NB4 (cell line): ENCODE measurements at places on chromosomes 6 and 20.

DNA sequence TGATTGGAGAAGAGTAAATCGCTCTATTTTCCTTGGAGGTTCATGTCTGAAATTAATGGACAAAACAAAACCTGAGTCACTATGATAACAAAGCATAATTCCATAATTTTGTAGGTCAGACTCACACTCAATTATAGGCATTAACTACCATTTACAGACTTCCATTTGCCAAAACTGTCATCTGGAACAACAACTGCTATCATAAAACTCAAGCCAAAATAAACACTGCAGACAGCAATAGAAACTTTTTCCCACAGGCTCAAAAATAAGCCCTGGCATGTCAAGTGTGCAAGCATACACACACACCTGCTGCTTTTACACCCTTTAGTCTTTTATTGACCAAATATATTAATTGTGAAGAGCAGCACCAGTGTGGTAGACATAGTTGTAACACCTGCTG, 7.1 kb downstream of the MRPS10 start:
- no peak for DNase-seq

- no peak for DNase-seq
Observed at GRCh38 chr6:2842139-2842552, 483 bp upstream of the SERPINB1 start.

- peak; percentile 87 for DNase-seq
Observed at GRCh38 chr6:169912266-169913095, 161.1 kb downstream of the ERMARD start.

DNA sequence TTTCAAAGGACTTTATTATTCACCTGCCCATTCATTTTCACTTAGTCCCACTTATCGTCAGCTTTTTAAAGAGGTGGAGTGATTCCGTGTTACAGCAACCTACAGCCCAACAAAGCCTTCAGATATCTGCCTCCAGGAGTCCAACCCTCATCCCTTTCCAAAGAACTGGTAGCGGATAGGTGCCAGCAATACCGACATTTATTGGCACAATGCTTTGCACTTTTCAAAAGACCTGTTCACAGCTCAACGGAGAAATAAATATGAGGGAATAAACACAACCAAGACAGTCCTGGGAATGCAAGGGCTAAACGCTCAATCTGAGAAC, 819 bp upstream of the MTRF1L start:
- no peak for DNase-seq

DNA sequence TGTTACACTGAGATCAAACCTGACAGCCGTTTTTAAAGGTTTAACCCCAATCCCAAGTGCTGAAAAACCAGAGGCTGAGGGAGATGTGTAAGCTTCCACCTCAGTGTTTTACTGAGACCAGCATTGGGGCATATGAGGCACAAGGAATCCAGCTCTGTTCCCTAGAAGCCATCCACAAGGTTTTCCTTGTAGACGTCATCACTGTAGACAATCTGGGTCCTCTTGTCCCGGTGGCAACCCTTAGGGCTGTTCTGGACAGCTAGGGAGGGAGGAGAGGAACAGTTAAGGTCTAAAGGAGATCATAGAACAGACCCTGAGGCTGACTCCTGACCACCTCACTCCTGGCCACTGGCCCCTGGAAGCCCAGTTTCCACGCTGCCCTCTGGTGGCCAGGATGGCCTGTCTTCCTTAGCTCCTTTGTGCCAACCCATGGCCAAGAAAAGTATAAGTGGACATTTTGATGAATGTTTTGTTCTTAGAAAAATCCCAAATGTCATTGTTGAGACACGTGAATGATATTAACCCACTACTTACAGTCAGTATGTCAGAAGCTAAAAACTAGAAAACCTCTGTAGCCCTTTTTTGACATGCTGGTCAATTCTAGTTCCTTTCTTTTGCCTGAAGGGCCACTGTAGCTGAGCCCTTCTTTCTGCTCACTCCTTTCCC, 6.4 kb downstream of the CFB start:
- DNase-seq = peak; percentile 62
